NCI-H226 (cell line): ENCODE measurements at places on chromosomes 2 and 18.

- DNase-seq = peak; percentile 22
Observed at GRCh38 chr2:1628893-1629292, 115.4 kb downstream of the PXDN start.

DNA sequence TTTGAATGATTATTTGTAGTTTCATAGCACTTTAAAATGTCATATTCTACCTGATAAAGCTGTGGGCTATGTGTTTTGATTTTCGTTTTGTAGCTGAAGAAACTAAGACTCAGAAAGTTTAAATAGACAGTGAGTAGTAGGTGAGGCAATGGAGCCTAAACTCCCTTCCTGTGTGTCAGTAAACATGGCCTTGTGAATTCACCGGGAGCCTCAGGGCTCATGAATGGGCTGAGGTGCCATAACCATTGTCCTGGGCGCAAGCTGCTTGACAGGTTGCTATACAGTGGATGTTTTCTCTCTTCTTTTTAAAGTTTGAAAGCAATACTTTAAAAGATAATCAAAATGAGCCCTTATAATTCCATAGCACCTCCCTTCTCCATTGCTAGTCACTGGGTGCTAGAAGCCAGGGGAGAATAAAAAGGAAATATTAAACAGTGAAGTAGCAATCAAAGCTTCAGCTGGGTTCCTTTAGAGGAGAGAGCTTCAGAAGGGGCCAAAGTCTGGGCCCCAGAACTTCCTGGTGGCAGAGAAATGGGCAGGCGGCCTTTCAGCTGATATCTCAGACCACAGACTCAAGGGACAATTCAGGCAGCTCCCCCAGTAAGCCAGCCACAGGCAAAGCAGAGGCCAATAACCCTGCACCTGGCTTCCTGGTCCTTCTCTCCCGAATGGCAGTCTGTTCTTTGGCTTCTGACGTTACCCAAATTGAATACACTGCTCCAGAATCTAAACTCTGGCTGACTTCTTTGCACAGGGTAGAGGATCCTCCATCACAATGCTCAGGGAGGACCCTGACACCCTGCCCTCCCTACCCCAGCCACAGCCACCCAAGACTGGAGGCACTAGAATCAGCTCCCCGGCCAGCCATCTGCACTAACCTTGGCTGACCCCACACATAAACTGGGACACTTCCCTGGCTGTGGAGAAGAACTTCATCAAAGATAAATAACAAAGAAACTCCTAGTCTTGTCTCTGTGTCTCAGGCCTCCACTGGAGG lies 51.8 kb upstream of the NPAS2 start:
- no peak for DNase-seq

GRCh38 chr2:230927711-230928341 lies 2.8 kb upstream of the GPR55 start:
- DNase-seq = no peak

DNA sequence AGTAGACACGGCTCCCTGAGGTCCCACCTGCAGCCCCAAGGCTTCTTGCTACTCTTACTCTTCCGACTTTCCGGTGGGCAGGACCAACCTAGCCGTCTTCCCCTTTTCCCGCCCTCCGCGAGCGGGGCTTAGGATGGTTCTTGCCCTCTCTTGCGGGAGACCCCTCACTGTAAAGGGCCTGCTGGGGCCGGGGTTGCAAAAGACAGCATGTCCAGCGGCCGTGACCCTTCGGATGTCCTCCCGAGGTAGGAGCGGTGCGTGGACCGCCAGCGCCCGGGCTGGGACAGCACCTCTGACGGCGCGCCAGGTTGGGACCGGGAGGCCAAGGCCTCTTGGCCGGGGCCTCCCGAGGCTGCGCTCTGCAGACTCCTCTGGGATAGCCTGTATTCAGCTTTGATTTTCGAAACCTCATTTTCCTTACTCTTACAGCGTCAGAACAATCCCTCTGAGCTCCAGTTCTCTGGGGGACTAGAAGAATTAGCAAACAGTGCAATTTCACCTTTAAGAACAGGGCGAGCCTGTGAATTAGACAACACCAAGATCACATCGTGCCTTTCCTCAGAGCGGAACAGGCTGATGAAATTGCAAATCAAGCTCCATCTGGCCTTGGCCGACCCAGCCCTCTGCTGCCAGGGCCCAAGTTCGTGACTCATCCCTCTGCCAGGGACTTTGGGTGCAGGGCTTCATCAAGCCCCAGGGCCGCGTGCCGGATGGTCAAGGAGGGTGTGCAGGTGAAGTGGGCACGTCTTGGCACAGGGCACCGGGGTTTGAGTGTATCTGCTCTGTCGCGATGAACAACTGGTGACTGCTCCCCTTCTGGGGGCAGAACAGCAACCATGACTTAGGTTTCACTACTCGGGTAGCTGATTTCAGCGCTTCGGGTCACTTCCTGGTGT lies 777 bp downstream of the MOCOS start:
- DNase-seq = no peak

- no peak for DNase-seq
Observed at GRCh38 chr2:70768590-70769085, 638 bp upstream of the ADD2 start.

- peak; percentile 47 for DNase-seq
Observed at GRCh38 chr2:222523783-222524544, 99.6 kb downstream of the SGPP2 start.

- DNase-seq = no peak
Observed at GRCh38 chr2:240505910-240506309, 51.9 kb downstream of the ANKMY1 start.

- DNase-seq = no peak
Observed at GRCh38 chr2:158533009-158533408, 76.3 kb downstream of the PKP4 start.

DNA sequence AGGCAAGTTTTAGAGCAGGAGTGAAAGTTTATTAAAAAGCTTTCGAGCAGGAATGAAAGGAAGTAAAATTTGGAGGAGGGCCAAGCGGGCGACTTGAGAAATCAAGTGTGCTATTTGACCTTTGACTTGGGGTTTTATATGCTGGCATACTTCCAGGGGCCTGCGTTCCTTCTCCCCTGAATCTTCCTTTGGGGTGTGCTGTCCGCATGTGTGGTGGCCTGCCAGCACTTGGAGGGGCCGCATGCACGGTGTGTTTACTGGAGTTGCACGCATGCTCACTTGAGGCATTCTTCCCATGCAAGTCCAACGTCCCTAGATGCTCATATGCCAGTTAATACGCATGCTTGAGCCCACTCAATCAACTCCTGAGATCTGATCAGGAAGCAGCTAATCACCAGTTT lies 78.3 kb upstream of the MAP4K4 start:
- no peak for DNase-seq

GRCh38 chr2:213015387-213016165 lies 135.8 kb downstream of the IKZF2 start:
- no peak for DNase-seq

DNA sequence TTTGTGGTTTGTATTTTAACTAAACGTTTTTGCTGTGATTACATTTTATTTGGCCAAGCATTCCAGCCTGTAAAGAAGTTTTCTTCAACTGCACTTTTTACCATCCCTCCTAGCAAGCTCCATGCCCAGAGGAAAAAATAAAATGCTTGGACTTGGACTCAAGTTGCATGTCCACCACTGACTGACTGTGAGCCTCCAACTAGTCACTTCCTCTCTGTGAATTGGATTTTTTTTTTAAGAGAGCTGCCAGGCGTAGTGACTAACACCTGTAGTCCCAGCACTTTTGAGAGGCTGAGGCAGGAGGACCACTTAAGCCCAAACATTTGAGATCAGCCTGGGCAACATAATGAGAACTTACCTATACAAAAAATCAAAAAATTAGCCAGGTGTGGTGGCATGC lies 1185.2 kb upstream of the PIK3C3 start:
- no peak for DNase-seq

DNA sequence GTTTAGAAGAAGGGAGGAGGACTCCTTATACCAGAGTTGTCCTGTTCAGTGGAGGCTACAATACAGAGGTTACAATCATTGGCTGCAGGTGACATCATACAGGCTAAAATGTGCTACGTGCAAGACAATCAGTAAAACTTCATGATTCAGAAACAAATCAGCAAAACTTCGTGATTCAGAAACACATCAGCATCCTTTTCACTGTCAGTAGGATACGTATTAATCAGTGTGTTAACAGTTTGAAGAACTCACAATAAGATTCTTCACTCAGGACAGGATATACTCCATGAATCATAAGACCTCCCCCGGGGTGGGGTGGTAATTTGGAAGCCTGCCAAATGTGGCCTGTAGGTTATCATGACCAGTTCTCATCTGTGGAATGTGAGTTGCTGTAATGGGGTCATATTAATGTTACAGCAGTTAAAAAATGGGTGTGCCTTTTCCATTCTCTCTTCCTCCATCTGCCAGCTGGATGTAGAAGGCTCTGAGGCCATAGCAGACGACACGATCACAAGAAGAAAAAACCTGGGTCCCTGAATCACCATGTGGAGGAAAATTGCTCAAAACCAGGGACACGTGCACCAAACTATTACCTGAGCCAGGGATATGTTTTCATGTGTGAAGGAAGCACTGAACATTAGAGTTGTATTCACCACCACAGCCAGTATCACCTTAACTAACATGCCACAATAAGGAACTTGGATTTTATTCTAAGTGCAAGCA lies 134.8 kb upstream of the CREB1 start:
- peak; percentile 92 for DNase-seq

- peak; percentile 72 for DNase-seq
Observed at GRCh38 chr2:47190188-47190881, 35.2 kb upstream of the STPG4 start.

DNA sequence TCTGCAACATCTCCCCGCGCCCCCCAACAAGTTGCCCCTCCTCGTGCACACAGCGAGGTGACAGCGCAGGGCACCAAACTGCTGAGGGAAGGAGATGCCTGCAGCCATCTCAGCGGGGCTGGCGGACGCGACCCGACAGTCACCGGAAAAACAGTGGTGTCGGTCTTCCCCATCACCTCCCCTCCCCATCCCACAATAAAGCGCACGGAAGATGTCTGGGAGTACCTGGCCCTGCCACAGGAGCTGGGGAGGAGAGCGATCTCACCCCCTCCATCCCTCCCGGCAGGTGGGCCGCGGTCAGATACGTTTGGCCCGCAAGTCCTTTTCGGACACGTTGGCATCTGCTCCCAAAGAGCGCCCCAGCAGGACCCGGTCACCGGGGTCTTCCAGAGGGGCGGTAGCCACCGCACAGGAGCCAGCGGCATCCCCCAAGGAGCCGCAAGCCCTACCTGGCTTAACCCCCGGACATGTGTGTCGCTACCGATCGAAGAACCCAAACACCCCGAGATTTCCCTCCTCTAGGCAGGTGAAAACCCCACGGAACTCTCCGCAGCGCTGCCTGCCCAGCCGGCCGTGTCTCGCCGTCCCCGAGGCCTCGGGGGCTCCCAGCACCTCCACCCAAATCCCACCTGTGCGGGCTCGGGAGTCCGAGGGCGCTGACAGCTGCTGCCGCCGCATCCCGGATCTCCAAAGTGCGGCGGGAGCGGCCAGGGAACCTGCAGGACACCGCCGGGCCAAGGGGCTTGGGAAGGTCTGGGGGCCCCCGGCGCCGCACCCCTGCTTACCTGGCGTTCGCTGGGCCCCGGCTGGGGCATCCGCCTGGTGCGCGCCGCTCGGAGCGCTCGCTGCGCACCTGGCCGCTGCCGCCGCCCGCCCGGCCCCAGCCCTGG lies 657 bp downstream of the ATP8B1 start:
- no peak for DNase-seq

DNA sequence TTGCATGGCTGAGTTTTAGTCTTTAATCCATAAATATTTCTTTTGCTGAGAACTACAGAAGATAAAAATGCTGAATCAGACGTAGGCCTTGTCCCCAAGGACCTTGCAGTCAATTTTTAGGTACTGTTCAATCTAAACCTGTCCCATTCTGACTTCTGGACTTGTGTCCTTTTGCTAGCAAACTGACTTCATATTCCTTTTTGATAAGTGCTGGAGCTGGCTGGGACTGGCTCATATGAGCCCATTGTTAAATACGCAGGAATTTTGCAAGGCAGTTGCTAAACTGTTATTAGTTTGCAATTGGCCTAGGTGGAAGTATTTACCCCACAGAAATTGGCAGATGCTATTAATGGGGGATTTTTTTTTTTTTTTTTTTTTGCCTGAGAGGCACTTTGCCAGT lies 941.4 kb downstream of the DCC start:
- DNase-seq = no peak

GRCh38 chr2:157898591-157898996 lies 22.5 kb upstream of the ACVR1 start:
- peak; percentile 62 for DNase-seq

- DNase-seq = no peak
Observed at GRCh38 chr2:29405266-29405665, 290.1 kb downstream of the CLIP4 start.

- DNase-seq = no peak
Observed at GRCh38 chr2:121965661-121966060, 210.2 kb downstream of the TSN start.

DNA sequence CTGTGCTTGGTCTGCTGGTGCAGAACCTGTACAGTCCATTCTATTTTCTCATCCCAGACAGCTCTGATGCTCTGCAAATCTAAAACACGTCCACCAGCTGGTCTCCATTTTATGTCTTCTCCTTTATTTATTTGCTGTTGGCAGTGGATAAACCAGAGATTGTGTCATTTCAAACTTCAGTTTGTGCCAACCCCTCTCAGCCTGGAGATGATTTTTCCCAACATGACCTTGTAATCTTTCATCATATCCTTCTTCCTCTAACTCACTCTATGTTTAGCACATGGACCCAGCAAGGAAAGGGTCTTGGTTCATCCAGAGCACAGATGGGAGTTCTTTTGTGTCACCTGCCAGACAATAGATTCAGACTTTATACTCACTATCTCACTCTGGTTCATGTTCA lies 273.2 kb downstream of the MTX2 start:
- no peak for DNase-seq

DNA sequence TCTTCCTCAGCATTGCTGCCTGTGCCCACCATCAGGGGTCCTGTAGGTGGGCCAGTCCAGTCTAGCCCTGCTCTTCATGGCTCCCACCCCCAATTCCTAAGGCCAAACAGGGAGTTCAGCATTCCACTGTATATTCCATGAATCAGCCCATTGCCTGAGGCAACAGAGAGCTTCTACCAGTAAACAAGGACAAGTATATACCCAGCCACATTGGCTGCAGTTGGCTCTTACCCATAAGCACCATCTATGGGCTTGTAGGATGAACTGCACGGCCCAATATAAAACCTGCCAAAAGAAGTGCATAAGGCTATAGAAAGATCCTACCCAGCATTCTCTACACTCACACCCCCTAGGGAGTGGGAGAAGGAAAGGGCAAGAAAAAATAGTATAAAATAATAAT lies 95.1 kb upstream of the SALL3 start:
- no peak for DNase-seq

DNA sequence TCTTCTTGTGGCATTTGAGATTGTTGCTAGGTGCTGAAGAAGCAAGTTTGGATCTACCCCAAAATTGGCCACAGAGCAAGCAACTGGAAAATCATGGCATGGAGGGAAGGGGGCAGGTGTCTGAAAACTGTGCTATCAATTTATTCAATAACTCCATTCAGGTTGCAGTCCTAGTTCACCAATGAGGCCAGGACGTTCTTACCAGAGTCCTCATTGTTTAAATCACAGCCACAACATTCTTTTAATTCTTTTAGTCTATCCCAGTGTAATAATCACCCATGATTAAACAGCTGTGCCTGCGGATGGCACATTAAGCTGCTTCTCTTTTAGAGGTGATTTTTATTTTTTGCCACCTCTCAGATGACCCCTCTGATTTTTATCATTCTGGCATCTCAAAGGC lies 103.5 kb downstream of the ANKRD44 start:
- no peak for DNase-seq
